M059J (cell line): ENCODE measurements at places on chromosomes 6 and 20.

DNA sequence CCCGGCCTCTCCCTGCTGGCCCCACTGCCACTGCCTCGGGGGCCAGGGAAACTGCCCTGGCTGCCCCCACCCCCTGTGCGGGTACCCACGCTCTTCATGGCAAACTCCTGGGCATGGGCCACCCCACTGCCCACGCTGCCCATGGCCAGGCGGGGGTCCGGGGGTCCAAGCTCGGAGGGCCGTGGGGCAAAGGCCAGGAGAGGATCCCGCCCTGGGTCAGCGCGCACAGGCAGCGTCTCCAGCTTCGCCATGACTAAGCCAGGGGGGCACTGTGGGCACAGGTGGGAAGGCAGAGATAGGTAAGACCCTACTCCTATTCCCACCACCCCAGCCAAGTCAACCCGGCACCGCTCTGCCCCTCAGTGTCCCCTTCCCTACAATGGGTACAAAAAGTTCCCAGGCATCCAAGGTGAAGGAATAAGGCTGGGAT is 6.4 kb downstream of the LZTS3 start:
- DNase-seq: no peak

GRCh38 chr20:20466341-20466879 is 98.5 kb downstream of the INSM1 start:
- DNase-seq: peak; percentile 92

DNA sequence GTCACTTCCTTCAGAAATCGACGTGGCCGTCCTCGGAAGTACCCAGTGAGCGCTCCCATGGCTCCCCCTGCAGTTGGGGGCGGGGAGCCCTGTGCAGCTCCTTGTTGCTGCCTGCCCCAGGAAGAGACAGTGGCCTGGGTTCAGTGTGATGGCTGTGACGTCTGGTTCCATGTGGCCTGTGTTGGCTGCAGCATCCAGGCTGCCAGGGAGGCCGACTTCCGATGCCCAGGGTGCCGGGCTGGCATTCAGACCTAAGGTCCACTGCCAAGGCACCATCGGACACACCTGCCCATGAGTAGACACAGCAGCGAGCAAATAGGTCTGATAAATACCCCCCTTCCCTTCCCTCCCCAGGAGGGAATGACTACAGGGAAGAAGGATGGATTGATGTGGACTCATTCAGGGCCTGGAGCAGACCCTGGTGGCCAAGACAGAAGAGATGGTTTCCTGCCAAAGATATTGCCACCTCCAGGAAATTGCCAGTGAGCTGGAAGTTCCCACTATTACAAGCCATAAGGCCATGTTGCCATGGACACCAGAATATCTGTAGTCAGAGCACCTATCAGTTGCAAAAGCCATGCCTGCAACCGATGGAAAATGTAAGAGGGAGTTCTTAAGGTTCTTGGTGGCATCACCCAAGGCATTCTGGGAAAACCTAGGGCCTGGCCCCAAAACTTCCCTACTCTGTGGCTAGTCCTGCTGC is 4.2 kb downstream of the TCF19 start:
- no peak for DNase-seq

- DNase-seq: no peak
Observed at GRCh38 chr6:56616967-56617366, 25.7 kb downstream of the DST start.

GRCh38 chr20:2761885-2762284 is 38.5 kb downstream of the CPXM1 start:
- no peak for DNase-seq

GRCh38 chr20:47042464-47042863 is 147.8 kb downstream of the EYA2 start:
- DNase-seq: no peak

DNA sequence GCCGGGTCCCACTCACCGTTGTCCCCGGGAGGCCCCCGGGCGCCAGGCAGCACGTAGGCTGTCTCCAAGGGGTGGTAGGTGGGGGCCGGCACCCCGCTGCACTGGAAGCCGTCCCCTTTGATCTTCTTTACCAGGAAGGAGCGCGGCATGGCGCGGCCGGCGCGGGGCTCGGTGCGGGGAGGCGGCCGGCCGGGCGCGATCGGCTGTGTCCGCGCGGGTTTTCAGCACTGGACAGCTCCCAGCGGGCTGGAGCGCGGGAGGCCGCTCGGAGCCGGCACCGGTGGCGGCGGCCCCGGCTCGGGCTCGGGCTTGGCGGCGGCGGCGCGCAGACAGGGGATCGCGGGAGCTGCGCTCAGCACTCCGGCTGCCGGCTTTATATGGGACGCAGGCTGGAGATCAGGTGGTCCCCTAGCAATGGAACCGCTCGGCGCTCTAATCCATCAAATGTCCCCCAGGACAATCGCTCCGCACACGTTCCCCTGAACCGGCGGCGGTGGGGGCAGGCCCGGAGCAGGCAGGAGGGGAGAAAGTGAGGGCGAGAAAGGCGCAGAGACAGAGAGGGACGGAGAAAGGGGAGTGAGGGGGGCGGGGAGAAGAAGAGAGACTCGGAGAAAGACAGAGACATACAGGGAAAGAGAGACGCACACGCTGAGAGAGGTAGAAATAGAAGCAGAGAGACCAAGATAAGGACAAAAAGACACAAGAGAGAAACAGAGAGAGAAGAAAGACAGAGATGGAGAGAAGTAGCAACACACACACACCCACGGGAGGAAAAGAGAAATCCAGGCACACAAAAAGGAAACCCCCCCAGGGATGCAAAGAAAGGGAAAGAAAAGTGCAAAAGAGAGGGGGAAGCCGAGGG is at the start of gene SCRT2:
Gene SCRT2 (minus strand): TSS at position 350 of the 862 bp plus-strand sequence. CDS start 201 bp downstream, at position 149.
- DNase-seq: peak; percentile 73

- no peak for DNase-seq
Observed at GRCh38 chr20:16785226-16785625, 37.1 kb downstream of the OTOR start.

GRCh38 chr6:72976484-72976883 is 248.8 kb downstream of the KHDC1L start:
- DNase-seq: peak; percentile 71

GRCh38 chr6:9978480-9978879 is 436.4 kb downstream of the TFAP2A start:
- no peak for DNase-seq

GRCh38 chr6:31128093-31128676 is 7.9 kb upstream of the CDSN start:
- peak; percentile 66 for DNase-seq

GRCh38 chr6:60991427-60992028 is 1294.5 kb downstream of the KHDRBS2 start:
- DNase-seq: no peak

- DNase-seq: peak; percentile 39
Observed at GRCh38 chr20:61608275-61609085, 356.4 kb downstream of the CDH4 start.
